ENCODE measurements at places on chromosomes 1 and 21. TPM values are rescaled to one million over a fixed set of nuclear protein-coding genes. Genes with fewer than 3 reads are reported as not detected.

GJA4 gene
- total RNA-seq = not detected

TTC34 gene
- total RNA-seq = 8.0 TPM

FGR gene
- 24.3 TPM for total RNA-seq

S100A16 gene
- not detected for total RNA-seq

CCSAP gene
- 13.4 TPM for total RNA-seq

TM2D1 gene
- total RNA-seq = 27.5 TPM

SELP gene
- total RNA-seq = 0.31 TPM

ZBTB8A gene
- not detected for total RNA-seq

DNA sequence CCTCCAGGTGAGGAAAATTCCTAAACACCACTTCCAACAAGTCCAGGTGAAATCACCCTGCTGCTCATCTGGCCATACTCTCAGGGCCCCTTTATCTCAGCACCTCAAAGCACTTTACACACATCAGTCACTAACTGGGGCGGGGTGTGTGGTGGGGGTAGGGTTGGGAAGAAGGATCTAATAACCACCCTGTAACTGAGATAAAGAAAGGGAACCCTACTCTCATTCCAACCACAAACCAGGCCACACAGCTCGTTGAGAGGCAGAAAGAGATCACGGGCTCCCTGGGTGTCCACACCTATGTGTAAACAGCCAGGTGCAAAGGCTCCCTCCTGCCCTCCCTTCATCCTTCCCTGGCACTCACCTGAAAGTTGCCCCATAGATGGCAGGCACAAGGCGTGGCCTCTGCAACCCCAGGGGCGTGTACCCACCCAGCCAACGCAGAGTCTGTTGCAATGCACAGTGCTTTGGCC lies 20.4 kb downstream of the GPR161 start:
- no peak for DNase-seq

- no peak for DNase-seq
Measured at GRCh38 chr1:165365341-165365740, 8.8 kb upstream of the LMX1A start.

GRCh38 chr1:220487297-220487820 lies 40.6 kb upstream of the MARK1 start:
- DNase-seq = no peak

GRCh38 chr1:118143121-118143520 lies 41.9 kb downstream of the SPAG17 start:
- no peak for DNase-seq

DNA sequence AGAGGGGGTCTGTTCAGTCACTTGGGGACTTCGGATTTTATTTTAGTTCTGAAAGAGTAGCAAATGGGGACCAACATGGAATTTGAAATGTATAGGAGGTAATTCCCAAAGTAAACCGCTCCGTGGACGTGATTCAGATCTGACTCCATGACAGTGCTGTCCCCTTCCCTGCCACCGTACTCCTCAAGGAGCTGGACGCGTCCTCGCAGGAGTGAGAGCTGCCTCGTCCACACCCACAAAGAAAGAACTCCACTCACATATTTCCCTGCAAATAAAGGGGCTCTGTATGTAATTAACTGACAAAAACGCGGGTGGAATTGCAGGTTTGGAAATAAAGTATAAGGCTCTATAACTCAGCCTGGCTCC lies 183.6 kb downstream of the ETS2 start:
- DNase-seq = no peak

- DNase-seq = no peak
Measured at GRCh38 chr1:109931189-109931731, 20.6 kb downstream of the CSF1 start.

DNA sequence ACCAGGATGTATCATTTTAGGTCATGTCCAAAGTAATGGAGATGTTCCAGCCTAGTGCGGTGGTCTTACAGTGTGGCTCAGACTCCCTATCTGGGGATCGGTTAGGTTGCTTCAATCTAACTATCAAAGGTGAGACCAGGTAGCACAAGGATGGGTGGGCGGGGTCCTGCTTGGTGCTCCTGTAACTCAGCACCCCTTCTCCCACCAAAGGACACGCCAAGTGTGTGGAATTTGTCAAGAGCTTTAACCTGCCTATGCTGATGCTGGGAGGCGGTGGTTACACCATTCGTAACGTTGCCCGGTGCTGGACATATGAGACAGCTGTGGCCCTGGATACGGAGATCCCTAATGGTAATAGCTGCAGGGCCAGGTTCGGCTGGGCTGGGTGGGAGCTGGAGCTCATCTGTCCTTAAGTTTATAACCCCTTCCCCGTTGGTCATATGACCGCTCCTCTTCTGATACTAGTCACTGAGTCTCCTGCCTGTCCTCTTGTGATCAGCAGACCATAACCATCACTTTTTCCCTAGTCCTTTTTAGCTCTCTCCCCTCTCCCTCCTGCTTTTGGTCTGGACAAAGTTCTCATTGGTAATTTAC lies 5.4 kb downstream of the MARCKSL1 start:
- DNase-seq = no peak

- DNase-seq = peak; percentile 60
Measured at GRCh38 chr21:38219049-38219628, 37.7 kb upstream of the KCNJ15 start.

GRCh38 chr1:11680270-11681070 lies 478 bp downstream of the MAD2L2 start:
- DNase-seq = no peak

DNA sequence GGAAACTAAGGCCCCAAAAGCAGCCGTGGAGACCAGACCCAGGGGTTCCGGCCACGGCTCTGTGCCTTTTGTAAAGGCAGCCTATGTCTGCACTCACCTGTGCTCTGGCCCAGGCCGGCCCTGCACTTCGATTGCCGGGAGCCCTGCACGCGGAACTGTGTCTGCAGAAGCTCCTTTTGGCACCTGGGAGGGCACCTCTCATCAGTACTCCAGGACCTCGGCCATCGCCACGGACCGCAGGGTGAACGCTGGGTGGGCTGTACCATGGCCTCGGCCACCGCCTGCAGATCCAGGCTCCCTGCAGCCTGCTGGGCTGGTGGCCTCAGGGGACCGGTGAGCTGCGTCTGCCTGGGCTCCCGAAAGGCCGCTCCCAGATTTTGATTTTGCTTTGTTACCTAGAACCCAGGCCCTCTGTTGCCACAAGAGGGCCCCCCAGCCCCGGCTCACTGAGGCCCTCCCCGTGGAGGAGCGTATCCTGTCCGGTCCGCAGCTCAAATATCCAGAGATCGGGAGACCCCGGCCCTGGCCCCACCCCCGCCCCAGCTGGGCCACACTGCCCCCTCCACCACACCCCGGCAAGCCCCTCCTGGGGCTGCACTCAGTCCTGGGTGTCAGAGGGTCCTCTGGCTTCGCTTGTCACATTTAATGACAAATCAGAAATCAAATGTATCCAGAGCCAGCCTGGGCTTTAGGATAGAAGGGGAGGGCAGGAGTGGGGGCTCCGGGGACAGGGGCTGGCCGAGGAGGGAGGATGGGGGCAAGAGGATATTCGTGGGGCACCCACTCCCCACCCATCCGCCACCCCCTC lies 60.2 kb upstream of the PDE9A start:
- DNase-seq = peak; percentile 52

- no peak for DNase-seq
Measured at GRCh38 chr1:17826165-17826488, 71.0 kb downstream of the ACTL8 start.

DNA sequence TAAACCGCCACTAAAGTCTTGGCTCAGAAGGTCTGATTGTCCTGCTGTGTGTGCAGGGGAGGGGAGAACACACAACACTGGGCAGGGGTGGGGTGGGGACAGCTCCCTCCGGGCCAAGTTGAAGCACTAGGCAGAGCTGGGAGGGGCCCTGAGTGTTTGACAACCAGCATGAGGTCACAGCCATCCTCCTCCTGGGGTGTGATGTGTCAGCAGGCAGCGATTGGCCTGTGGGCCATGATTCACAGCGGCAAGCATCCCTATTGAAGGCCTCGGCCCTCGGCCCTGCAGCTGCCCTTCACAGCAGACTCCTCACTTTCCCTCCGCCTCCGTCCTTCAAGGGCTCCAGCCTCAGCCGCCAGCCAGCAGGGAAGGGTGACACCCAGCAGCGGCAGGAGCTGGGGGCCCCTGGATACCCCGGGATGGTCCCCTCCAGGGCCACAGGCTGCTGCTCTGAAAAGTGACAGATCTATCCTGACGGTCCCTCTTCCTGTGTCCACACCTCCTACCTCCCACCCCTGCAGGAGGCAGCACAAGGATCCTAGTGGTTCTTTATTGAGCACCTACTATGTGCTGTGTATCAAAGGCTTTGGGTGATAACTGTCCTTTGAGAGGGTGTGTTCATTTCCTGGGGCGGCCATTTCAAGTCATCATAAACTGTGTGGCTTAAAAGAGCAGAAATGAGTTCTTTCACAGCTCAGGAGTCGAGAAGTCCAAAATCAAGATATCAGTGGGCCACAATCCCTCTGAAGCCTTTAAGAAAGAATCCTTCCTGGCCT lies 66.0 kb upstream of the SLC25A33 start:
- no peak for DNase-seq

- DNase-seq = no peak
Measured at GRCh38 chr21:16070207-16070651, 340.4 kb downstream of the USP25 start.

DNA sequence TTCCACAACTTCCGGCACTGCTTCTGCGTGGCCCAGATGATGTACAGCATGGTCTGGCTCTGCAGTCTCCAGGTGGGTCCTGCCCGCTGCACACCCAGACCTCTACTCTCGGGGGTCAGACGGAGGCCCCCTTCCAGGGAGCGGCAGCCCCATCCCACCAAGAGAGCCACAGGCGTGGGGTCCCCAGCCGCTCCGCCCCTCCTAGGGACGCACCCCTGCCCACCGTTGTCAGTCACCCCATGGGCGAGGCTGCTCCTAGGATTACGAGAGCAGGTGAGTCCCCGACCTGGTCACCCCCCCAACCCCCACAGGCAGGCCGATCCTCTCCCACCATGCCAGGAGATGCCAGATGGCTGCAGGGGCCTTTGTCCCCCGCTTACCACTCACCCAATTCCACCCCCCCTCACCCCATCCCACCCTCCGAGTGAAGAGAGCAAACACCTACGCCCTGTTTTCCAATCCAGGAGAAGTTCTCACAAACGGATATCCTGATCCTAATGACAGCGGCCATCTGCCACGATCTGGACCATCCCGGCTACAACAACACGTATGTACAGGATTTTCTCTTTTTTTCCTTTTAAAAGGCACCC lies 107.0 kb downstream of the PDE9A start:
- DNase-seq = no peak

- no peak for DNase-seq
Measured at GRCh38 chr1:199767700-199768099, 259.8 kb upstream of the NR5A2 start.

DNA sequence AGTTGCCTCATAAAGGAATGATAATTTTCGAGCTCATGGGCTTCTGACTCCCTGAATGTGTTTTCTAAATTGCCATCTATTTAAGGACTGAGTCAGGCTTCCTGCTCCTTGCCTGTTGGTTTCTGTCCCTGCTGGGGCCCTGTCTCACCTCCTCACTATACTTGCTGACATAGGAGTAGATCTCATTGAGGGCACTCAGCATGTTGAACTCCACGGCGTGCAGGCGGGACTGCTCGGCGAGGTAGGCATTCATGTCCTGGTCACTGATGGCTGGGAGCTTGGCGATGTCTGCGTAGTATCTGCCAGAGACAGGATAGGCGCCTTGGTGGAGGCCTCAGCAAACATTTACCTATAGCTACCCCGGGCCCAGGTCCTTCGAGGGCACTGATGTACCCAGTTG lies 116.9 kb upstream of the CD34 start:
- DNase-seq = no peak

DNA sequence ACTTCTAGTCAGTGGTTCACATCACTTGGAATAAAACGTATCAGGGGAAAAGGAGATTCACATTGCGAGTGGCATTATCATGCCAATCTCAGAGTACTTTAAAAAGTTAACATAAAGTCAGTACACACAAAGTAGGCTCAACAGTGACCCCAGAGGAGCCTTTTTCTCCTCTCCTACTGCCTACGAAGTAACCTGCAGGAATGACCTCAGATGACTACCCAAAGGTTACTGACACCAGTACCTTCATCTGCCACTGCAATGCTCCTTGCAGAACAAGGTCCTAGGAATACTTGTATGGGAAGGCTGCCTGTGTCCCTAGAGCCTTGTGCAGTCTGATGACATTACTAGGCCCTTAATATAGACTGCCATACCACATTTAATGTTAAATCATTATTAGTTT lies 389.8 kb upstream of the LYPLAL1 start:
- no peak for DNase-seq

- DNase-seq = no peak
Measured at GRCh38 chr1:19311503-19311930, 427 bp downstream of the AKR7A2 start.

DNA sequence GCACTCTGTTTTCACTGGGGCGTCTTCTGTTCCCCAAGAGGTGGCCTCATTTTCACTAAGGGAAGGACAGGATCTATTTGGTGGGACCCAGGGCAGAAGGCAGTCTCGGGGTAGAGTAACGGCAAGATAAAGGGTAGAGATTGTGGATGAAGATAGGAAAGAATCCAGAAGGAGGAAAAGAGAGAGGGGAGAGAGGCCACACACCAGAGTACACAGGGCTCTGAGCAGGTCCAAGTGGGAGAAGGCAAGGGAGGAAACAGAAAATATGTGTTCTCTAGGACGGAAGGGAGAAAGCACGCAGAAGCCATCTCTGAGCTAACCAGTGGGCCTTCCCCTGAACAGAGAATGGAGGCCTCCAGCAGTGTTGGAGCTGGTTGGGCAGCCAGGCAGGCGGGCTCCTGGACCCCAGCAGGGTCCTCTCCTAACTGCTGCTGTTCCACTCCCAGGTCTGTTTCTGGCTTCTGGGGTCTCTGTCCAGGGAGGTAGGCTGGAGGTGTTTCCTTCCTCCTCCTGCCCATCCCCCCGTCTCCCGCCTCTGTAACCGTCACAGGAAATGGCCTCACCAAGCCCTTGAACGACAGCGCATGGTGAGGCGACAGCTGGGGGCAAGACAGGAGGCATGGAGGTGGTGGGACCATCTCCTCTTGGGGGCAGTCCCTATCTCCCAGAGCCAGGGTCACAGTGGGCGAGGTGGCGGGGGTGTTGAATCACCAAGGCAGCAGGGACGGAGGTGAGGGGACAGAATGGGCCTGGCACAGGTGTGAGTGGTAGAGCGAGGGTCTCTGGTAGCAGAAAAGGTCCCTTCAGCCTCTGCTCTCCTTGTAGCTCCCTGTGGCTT lies 649 bp downstream of the PTPN7 start:
- DNase-seq = peak; percentile 51

All from naive thymus-derived CD4-positive, alpha-beta T cell (primary cell).